ENCODE measurements at places on chromosomes 4 and X.

DNA sequence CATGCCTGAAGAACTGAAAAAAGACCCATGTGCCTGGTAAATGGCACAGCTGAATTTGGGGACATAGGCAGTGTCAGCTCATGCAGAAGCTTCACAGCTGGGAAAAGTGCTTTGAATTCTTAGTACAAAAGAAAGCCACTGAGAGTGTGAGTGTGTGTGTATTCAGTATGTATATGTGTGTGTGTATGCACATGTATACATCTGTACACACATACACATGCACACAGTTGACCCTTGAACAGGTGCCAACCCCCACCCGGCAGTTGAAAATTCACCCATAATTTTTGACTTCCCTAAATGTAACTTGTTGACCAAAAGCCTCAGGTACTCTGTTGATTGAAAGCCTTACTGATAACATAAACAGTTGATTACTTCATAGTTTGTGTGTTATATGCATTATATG lies 49.5 kb upstream of the ENPP6 start:
- no peak for DNase-seq

DNA sequence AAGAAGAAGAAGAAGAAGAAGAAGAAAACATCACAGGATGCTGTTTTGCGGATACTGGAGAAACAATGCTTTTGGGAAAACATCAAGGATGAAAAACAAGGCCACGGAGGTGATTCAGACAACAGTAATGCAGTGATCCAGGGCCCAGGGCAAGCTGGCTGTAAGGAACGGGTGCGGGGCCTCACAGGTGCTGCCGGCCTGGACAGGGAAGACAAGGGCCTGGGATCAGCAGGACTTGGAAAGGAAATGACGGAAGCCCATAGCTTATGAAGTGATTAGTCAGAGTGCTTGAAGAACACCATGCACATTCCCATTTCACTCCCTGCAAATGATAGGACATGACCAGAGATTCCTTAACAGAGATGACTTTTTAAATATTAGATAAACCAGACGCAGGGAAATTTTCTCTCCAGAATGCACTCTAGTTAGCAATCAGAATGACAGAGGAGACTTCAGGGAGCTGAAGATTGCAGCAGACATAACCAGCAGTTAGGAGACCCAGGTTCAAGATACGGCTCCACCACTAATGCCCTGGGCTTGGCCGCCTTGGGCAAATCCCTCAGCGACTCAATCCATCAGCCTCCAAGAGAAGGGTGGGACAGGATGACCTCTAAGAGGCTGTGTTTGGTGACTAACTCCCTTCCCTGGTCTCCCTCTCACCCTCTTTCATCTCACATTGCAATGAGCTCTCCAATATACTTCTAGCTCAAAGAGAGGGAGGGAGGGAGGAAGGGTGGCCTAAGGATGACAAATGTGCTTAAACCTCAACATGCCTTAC lies 54.1 kb downstream of the APBB2 start:
- DNase-seq, result no peak

- no peak for DNase-seq
These were observed 516.2 kb upstream of the ADGRL3 start for GRCh38 chr4:60683973-60684372.

DNA sequence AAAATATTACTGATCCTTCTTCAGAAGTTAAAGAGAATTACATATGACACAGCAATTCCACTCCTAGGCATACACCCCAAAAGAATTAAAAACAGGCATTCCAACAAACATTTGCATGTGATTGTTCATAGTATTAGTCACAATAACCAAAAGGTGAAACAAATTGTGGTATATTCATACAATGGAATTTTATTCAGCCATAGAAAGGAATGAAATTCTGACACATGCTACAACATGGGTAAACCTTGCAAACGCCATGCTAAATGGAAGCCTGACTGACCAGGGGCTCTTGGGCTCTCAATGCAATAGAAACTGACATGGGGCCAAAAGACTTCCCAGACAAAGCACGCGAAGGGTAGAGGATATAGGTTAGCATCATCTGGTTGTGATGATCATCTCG lies 62.1 kb upstream of the S100G start:
- DNase-seq, result no peak

- no peak for DNase-seq
These were observed 29.9 kb upstream of the TTC29 start for GRCh38 chr4:146975527-146975926.

GRCh38 chrX:107684956-107685385 lies 56.7 kb downstream of the PRPS1 start:
- no peak for DNase-seq

GRCh38 chrX:13689741-13690211 lies 848 bp downstream of the RAB9A start:
- DNase-seq, result no peak

- no peak for DNase-seq
These were observed 7.3 kb downstream of the XK start for GRCh38 chrX:37692918-37693317.

- no peak for DNase-seq
These were observed 3.4 kb upstream of the CYBB start for GRCh38 chrX:37776283-37776986.

- DNase-seq, result no peak
These were observed 27.1 kb upstream of the ALB start for GRCh38 chr4:73376976-73377375.

GRCh38 chr4:174523025-174523693 lies 871 bp upstream of the HPGD start:
- DNase-seq, result no peak

DNA sequence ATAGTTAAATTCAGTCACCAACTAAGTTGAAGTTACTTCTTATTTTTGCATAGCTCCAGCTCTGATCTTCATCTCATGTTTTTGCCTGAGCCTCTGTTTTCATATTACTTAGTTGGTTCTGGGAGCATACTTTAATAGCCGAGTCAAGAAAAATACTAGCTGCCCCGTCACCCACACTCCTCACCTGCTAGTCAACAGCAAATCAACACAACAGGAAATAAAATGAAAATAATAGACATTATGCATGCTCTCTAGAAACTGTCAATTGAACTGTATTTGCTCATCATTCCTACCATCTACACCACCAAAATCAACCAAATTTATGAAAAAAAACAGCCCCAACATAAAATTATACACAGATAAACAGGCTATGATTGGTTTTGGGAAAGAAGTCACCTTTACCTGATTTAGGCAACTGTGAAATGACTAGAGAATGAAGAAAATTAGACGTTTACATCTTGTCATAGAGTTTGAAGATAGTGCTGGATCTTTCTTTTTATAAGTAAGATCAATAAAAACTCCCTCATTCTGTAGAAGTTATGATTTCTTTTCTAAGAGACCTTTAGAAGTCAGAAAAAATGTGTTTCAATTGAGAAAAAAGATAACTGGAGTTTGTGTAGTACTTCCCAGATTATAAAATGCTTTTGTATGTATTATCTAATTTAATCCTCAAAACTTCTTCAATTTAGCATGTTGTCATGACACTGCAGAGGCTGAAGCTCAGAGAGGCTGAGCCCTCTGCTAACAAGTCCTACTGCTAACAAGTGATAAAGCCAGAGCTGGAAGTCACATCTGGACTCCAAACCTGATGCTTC lies 7.0 kb downstream of the ALB start:
- no peak for DNase-seq

GRCh38 chr4:100823066-100823992 lies 305.5 kb upstream of the EMCN start:
- no peak for DNase-seq

- no peak for DNase-seq
These were observed 1.6 kb downstream of the GRIA3 start for GRCh38 chrX:123185721-123186120.

DNA sequence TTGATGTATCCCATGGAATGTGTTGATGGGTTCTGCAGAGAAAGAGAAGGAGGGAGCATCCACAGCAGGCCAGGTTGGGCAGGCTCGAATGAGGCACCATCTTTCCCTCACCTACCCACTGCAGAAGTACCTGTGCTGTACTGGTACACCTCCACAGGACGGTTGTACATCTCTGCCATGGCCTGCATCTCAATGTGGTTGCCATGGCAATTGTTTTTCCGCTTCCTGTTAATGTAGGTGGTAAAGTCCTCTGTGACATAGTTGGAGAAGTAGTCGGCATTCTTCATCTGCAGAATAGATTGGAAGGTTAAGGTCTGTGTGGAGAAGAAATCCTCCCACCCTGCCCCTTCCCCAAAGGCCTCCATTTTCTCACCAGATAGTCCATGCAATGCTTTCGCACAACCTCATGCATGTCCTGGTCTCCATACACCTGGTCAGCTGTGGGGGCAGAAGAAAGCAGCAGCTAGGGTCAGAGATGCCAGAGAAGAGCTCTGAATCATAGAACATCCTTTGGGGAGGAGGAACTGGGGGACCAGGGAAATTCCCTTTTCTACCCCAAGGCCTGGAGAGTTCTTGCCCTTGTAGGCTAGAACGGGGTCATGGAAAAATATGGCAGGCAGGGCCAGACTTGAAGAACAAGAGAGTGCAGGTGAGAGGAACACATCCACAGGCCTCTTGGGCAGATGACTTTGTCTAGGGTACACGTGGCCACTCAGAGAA lies 15.9 kb upstream of the PIM2 start:
- DNase-seq, result no peak

Data from HuH-7 (cell line).